ENCODE measurements at places on chromosomes 6 and 20.

DNA sequence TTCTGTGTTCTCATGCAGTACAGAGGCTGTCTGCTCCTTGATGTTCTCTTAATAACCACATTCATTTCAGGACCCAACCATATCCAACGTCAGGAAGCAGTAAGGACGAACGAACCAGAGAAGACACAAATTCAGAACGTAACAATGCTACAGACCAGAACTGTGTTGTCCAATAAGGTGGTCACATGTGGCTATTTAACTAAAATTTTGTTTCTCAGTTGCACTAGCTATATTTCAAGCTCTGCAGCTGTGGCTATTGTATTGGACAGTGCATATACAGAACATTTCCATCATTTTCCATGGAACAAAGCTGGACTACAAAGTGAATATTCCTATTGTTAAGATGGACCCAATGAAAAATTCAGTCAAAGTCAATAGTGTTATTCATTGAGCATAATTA lies 27.0 kb downstream of the MAP7 start:
- DNase-seq: no peak

DNA sequence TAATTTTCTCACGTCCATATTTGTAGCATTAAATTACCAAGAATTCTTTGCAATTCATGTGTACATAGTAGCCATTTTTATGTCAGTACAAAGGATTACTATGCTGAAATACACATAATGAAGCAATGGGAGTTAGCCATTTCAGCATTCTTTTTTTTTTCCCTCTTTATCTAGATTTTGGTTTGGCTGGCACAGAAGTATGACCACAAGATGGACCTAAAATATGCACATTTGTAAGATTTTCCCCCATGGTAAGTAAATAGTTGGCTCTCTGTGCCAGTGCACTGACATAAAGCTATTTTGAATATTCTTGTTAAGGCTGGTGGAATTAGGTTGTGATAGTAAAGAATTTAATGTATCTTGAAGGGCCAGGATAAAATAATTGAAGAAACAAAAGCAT lies 486.1 kb upstream of the BTBD3 start:
- DNase-seq: peak; percentile 49

GRCh38 chr20:6045566-6045965 lies 8.3 kb downstream of the LRRN4 start:
- DNase-seq: peak; percentile 14

- no peak for DNase-seq
Observed at GRCh38 chr20:1657556-1658334, at the start of gene SIRPG. Gene SIRPG, minus strand, starts transcription at chr20:1657779. Its CDS starts 65 bp downstream, at chr20:1657714.

DNA sequence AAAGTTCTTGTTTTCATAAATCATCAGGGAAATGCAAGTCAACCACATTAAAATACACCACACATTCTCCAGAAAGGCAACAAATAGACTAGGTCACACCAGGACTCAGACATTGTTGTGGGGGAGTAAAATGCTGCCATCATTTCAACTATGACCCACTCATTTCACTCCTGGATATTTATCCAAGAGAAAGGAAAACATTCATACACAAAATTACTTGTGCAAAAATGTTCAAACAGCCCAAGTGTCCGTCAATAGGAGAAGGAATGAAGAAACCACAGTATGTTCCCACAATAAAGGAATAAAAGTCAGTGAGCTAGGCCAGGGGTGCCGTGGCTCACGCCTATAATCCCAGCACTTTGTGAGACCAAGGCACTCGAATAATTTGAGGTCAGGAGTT lies 81.5 kb upstream of the QKI start:
- DNase-seq: no peak

GRCh38 chr20:12966468-12967085 lies 42.2 kb upstream of the SPTLC3 start:
- DNase-seq: no peak

DNA sequence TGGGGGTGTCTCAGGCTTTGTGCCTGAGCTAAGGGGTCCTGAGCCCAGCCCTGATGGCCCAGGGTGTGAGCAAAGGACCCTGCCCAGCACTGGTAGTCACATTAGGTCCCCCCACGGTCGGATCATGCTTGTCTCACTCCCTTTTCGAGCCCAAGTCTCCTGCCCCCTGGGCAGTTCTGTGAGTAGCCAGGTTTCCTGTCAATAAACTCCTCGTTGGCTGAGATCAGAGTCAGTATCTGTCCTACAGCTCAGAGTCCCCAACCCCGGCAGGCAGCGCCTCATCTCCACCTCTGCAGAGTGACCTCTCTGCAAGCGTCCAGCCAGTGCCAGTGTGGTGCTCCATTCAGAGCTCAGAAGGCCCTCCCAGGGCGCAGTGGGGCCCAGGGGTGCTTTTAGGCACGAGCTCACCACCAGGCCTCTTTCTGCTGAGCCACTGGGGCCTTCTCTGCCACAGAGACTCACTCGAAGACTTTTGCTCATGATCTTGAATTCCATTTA lies 93.7 kb upstream of the PMEPA1 start:
- no peak for DNase-seq

DNA sequence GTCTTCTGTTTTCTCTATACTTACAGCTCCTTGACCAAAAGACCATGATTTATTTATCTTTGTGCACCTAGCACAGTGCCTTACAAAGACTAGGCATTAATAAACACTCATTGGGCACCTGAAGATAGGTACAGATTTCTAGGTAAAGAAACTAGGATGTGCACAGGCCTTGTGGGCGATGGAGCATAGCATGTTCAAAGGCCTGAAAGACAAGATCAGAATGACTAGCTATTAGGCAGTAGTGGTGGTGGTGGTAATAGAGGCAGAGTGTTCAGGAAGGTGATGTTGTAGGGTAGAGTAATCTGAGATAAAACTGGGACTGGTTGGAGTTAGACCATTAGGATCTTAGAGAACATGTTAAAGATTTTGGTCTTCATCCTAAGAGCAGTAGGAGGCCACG lies 3.9 kb downstream of the TXLNB start:
- no peak for DNase-seq

DNA sequence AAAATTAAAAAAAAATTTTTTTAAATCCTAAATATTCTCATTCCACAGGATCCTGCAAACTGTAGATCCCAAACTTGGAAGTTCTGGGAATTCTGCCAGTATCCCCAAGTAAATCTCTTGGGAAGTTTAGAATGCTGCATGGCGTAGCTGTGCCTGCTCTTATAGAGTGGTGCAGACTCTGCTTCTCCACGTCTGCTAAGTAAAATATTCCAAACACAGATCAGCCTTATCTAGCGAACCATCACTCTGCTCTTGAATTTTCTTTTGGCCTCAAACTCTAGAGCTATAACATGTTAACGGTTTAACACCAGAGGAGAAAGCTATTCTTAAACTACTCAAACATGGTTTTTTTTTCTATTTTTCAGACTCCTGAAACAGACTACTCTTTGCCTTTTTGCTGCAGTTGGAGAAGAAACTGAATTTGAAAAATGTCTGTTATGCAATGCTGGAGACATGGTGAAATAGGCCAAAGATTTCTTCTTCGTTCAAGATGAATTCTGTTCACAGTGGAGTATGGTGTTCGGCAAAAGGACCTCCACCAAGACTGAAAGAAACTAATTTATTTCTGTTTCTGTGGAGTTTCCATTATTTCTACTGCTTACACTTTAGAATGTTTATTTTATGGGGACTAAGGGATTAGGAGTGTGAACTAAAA lies 138.5 kb upstream of the AKAP12 start:
- no peak for DNase-seq

DNA sequence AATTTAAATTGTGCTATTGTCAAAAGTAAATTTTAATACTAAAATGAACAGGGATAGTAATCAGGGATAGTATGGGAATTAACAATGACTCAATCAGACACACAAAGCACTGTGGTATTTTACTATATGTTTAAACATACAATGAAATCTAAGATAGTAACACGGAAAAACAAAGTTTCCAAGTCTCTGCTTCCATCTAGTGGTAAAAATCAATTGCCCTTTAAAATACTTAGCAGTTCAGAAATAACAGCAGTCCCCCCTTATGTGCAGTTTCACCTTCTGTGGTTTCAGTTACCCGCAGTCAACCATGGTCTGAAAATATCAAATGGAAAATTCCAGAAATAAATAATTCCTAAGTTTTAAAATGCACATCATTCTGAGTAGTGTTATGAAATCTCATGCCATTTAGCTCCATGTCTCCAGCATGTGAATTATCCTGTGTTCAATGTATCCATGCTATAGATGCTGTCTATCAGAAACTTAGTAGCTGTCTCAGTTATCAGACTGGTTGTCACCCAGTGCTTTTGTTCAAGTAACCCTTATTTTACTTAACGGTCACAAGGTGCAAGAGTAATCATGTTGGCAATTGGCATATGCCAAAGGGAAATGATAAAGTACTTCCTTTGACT lies 58.5 kb downstream of the AHI1 start:
- DNase-seq: no peak

DNA sequence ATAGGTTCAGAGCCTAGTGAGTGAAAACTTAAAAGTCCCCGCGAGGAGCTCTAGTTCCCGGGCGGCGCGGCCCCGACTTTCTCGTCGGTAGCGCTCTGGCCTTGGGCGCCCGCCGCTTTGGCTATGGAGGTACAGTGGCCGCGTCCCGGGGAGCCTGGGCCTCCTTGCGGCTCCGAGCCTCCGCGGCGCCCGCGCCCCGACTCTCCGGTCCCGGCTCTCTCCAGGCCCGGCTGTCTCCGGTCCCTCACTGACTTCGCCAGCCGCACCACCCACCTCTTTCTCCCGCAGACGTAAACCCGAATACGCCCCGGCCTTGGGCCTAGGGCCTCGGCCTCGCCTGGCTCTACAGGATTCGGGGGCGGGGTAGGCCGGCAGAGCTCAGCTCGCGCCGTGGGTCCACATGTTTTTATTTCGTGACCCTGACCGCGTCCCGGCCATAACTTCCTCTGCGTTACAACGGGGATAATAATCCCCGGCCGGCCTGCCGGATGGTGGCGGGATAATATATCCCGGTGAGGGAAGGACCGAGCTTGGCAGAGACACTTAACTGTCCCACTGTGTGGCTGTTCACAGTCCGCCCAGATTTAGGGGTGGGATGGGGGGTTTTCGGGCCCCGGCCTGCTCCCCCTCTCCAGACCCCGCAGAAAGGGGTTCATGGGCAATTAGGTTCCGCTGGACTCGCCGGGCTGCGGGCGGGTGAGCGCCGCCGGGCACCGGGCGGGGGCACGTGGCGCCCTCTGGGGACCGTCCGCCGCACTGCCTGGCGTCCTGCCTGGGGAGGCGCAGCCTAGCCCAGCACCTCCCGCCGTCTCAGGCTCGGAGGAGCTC lies 10.0 kb upstream of the TBX18 start:
- DNase-seq: no peak

DNA sequence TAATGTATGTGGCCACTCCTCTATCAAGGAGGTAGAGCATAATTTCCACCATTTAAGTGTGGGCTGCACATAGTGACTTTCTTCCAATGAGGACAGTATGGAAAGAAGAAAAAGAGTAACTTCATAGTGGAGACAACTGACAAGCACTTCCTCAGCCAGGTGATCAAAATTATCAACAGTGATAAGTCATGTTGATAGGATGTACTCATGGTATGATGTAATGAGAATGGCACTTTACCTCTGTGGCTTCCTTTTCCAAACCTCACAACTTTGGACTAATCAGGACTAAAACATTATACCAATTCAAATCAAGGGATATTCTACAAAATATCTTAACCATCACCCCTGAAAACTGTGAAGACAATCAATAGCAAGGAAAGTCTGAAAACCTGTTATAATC lies 302.3 kb upstream of the CITED2 start:
- no peak for DNase-seq

DNA sequence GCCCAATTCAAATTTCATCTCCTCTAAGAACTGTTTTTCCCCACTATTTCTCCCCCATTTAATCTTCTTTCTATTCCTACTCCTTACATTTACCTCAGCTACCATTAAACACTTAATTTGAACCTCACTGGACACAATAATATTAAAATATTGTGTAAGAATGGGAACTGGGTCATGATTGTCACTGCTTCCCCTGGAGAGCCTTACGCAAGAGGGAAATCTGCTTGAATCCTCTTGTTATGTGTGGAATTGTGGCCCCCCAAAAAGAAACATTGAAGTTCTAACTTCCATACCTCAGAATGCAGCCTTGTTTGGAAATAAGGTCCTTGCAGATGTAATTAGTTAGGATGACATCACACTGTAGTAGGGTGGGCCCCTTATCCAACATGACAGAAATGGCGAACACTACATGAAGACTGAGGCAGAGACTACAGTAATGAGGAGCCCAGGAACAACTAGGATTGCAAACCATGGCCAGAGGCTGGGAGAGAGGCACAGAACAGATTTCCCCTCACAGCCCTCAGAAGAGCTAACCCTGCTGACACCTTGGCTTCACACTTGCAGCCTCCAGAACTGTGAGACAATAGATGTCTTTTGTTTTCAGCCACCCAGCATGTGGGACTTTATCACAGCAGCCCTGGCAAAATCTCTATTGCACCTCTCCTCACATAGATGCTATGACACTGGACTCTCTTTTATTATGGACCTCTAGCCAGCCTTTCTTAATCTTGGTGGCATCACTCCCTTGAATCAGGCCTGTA lies 29.9 kb downstream of the HIVEP2 start:
- DNase-seq: no peak

DNA sequence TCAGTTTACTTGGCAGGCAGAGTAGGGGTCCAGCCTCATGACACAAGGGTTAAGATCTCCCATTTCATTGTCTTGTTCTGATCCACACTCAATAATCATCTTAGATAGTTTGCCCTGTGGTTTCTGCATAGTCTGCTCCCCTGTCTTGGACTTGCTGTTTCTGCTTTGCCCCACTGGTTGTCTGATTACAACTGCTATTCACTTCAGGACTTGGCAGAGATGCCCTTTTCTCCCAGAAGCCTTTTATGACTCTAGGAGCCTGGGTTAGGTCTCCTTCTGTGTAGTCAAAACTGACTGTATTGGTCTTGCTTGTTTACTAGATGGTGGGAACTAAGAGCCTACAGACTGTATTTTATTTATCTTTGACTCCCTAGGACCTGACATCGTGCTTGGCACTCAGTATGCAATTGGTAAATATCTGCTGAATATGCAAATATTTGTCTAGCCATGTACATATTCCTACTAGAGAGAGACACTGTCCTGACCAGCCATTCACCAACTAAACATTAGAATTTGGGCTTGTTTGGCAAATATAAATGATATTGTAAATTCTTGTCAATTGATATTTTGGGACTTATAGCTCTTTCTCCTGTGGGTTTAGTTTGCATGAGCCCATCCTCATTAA lies 165.9 kb upstream of the KCNK16 start:
- DNase-seq: no peak

- no peak for DNase-seq
Observed at GRCh38 chr20:38296433-38296832, 7.5 kb upstream of the BPI start.

DNA sequence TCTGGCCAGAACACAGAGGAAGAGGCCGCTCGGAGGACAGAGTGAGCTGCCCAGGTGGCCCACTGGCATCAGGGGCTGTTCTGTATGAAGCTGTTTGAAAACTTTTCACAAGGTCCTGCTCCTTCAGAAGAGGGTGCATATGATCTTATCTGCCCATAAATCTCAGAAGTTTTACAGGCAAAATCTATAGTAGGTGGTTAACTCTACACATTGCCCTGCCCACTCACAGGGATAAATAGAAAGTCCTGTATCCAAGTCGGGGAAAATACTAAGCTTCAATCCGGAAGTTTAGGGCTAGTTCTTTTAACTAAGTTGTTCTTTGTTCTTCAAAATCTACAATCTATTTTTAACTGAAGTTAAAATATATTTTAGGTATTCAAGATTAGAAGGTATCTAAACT lies 233.7 kb downstream of the FOXA2 start:
- no peak for DNase-seq
